ENCODE measurements at places on chromosomes 7 and 10. TPM values are rescaled to one million over a fixed set of nuclear protein-coding genes. Genes with fewer than 3 reads are reported as not detected.

GRCh38 chr10:5442065-5442989 is 30.0 kb downstream of the NET1 start:
- H3K4me1 ChIP-seq: no peaks in the 10 kb centered on the region
- no peak overlapping the region for H3K4me3 ChIP-seq
- H3K27me3 ChIP-seq: no peaks in the 10 kb centered on the region

DNA sequence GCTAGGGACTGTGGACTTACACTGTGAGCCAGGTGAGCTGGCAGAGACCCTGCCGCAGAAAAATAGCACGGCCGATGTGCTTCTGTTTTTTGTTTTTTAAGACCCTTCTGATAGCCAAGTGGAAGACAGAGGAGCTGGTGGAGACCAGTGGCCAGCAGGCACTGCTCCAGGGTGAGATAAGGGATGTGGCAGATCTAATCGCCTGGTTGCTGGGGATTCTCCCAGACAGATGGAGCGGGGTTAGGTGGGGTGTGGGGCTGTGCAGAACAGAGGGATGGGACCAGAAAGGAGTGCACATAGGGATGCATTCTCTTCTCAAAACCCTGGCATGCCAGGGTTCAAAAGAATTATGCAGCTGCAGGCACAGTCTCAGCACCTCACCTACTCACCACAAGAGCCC is 82.2 kb downstream of the VOPP1 start:
- H3K4me1 ChIP-seq: no peaks in the 10 kb centered on the region
- peaks cover 71% of the 10 kb centered on the region for H3K36me3 ChIP-seq
- H3K4me3 ChIP-seq: no peak overlapping the region
- no peak overlapping the region for H3K27ac ChIP-seq

- DNase-seq: peak; percentile 83
- H3K27me3 ChIP-seq: no peaks in the 10 kb centered on the region
- H3K27ac ChIP-seq: peak overlapping the region; percentile 17
Observed at GRCh38 chr7:74365322-74366022, 76.3 kb downstream of the CLIP2 start.

DNA sequence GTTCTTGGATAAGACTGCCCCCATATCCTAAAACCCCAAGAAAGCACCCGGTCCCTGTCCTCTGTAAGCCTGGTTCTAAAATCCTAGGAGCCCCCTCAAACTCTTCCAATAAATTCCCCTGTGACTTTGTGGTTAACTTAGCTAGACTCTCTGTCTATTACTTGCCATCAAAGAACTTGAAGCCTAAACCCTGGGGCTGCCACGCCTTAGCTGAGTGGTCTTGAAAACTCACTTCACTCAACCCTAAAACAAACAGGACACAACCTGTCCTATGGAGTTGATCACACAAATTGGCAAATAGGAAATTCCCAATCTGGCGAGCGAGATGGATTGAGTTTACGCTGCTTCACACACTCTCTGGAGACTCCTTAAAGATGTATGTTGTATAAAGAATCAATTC is 191.4 kb upstream of the SVIL start:
- no peaks in the 10 kb centered on the region for H3K27me3 ChIP-seq
- H3K27ac ChIP-seq: no peak overlapping the region
- no peak overlapping the region for H3K4me3 ChIP-seq
- no peak for DNase-seq
- no peaks in the 10 kb centered on the region for H3K36me3 ChIP-seq

DNA sequence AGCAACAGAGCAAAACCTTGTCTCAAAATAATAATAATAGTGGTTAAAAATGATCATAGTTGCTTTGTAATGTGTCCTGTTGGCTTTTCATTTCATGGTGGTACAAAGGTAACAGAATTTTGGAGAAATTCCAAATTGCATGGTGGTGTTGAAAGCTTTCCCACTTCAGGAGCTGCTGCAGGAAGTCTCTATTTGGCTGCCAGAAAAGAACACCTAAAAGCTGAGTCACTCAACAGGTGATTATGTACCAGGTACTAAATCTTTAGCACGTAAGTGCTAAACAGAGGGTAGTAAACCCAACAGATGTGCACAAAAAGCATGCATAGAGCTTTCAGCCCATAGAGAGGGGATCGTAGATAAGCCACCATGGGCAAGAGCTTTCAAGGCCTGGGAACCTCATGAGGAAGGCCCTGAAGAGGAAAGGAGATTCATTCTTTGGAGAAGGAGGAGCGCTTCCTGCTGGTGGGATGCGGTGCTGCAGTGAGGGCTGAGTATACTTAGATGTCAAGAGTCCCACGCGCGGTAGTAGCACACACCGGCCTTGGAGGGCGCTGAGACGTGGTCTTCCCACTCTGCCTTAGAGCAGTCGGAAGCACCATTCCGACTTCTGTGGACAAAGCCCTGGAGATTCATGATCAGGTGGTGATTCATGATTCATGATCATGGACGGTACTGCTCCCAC is 118.7 kb downstream of the RALA start:
- no peak overlapping the region for H3K27ac ChIP-seq
- H3K4me1 ChIP-seq: no peaks in the 10 kb centered on the region
- peak; percentile 61 for DNase-seq
- H3K4me3 ChIP-seq: no peak overlapping the region
- H3K36me3 ChIP-seq: no peaks in the 10 kb centered on the region

DNA sequence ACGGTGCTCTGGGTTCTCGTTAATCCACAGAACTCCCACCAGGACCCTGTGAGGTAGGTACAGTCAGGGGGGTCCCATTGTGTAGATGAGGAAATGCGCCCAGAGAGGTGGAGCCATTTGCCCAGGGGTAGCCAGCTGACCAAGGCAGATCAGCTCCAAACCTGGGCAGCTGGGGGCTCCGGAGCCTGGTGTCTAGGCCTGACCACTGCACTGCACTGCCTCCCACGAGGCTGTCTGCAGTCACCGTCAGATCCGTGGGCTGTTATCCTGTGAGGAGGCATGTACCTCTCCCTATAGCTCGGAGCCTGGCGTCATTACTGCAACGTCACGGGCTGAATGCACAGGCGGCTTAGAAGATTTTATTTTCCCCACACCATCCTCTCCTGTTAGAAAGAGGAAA is 411.8 kb upstream of the FOXK1 start:
- no peaks in the 10 kb centered on the region for H3K27me3 ChIP-seq
- DNase-seq: no peak
- H3K4me3 ChIP-seq: no peak overlapping the region
- no peaks in the 10 kb centered on the region for H3K4me1 ChIP-seq
- no peak overlapping the region for H3K27ac ChIP-seq

GRCh38 chr7:155795401-155795800 is 16.9 kb downstream of the SHH start:
- no peak overlapping the region for H3K4me3 ChIP-seq
- no peak for DNase-seq
- no peaks in the 10 kb centered on the region for H3K27me3 ChIP-seq
- no peak overlapping the region for H3K27ac ChIP-seq

DNA sequence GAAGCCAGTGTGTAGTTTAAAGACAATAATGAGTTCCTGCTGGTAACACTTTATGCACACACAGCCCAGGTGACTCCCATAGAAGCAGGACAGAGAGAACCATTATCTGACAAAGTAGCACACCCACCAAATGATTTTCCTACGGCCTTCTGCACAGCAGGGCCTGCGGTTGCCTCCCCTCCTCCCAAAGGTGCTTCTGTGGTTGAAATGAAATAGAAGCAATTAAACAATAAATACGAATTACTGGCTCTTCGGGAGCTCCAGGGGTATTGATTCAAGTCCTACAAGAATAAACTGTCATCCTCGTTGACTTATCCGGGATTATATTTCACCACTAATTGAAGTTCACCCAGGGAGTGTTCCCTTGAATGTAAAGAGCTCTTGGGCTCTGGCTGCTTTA is 172.1 kb downstream of the ACTR3B start:
- no peaks in the 10 kb centered on the region for H3K36me3 ChIP-seq
- DNase-seq: no peak
- H3K4me1 ChIP-seq: no peaks in the 10 kb centered on the region

- no peak overlapping the region for H3K4me3 ChIP-seq
- no peak overlapping the region for H3K27ac ChIP-seq
- H3K36me3 ChIP-seq: no peaks in the 10 kb centered on the region
- no peaks in the 10 kb centered on the region for H3K27me3 ChIP-seq
- no peaks in the 10 kb centered on the region for H3K4me1 ChIP-seq
- DNase-seq: no peak
Observed at GRCh38 chr7:134669388-134669787, 22.7 kb downstream of the BPGM start.

- no peak overlapping the region for H3K4me3 ChIP-seq
- H3K27me3 ChIP-seq: no peaks in the 10 kb centered on the region
- no peak for DNase-seq
- H3K4me1 ChIP-seq: no peaks in the 10 kb centered on the region
- H3K36me3 ChIP-seq: no peaks in the 10 kb centered on the region
Observed at GRCh38 chr7:4174884-4175283, 507.2 kb upstream of the FOXK1 start.

GRCh38 chr7:31687024-31687748 is at the start of gene PPP1R17:
PPP1R17 (plus strand) TSS chr7:31687215; CDS start chr7:31692442, 5,227 bp downstream.
- DNase-seq: no peak
- no peaks in the 10 kb centered on the region for H3K27me3 ChIP-seq
- no peaks in the 10 kb centered on the region for H3K36me3 ChIP-seq
- H3K27ac ChIP-seq: no peak within 1 kb of the TSS

DNA sequence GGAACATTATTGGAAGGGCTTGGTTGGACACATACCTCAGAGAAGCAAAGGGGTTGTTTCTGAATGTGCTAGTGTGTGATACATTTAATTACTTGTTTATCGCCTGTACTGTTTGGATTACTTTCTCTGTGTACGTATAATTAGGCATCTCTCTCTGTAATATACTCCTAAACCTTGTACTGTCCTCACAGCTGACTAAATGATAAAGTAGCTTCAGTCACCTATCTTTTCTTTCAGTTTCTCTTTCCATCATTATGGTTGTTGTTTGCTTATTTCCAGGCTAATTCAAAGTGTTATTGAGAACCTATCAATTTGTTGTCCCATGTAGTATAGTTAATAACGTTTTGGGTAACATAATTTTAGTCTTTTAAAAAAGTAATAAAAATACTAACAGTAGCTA is 34.0 kb downstream of the MXI1 start:
- no peak for DNase-seq
- H3K27me3 ChIP-seq: no peaks in the 10 kb centered on the region
- H3K4me1 ChIP-seq: no peaks in the 10 kb centered on the region
- H3K27ac ChIP-seq: no peak overlapping the region
- no peaks in the 10 kb centered on the region for H3K36me3 ChIP-seq
- H3K4me3 ChIP-seq: no peak overlapping the region

- H3K27ac ChIP-seq: no peak overlapping the region
- DNase-seq: no peak
- H3K36me3 ChIP-seq: no peaks in the 10 kb centered on the region
- no peak overlapping the region for H3K4me3 ChIP-seq
Observed at GRCh38 chr7:44386139-44386913, 60.9 kb upstream of the CAMK2B start.

GRCh38 chr10:59829024-59829423 is 75.8 kb upstream of the MRLN start:
- no peaks in the 10 kb centered on the region for H3K27me3 ChIP-seq
- no peak overlapping the region for H3K27ac ChIP-seq
- H3K36me3 ChIP-seq: no peaks in the 10 kb centered on the region
- H3K4me1 ChIP-seq: no peaks in the 10 kb centered on the region

DNA sequence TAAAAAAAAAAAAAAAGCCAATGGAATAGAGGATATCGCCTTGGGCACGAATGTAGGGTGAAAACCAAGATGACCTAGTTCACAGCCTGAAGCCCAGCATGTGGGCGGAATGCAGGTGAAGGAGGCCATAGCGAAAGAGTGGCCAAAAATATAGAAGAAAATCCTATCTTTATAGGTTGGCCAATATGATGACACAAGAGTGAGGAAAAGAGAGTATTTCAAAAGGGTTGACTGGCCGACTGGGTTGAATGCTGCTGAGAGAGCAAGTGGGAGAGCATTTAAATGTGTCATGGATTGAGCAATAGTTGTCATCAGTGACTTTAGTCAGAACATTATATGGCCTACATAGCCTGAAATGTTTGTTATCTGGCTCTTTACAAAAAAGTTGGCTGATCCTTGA is 17.2 kb upstream of the GLI3 start:
- no peak overlapping the region for H3K4me3 ChIP-seq
- no peaks in the 10 kb centered on the region for H3K4me1 ChIP-seq
- H3K27ac ChIP-seq: no peak overlapping the region

DNA sequence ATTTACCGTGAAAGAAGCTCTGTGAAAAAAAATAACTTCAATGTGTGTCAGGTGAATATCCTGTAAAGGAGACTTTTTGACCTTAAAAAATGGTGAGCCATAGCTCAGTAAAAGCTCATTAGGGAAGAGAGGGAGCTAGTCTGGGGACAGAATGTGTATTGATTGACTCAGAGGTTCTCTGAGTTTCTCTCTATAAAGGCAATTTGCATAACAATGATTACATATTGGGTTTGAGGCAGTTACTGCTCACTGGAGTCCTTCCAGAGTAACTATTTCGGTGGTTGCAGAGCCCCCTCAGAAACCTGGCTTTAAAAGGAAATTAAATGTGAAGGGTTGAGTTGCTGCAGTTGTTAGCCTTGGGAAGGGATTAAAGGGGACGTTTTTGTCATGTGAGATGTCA is 181.6 kb downstream of the GALNT17 start:
- H3K4me3 ChIP-seq: no peak overlapping the region
- no peaks in the 10 kb centered on the region for H3K4me1 ChIP-seq
- no peaks in the 10 kb centered on the region for H3K36me3 ChIP-seq
- DNase-seq: no peak
- no peak overlapping the region for H3K27ac ChIP-seq

DNA sequence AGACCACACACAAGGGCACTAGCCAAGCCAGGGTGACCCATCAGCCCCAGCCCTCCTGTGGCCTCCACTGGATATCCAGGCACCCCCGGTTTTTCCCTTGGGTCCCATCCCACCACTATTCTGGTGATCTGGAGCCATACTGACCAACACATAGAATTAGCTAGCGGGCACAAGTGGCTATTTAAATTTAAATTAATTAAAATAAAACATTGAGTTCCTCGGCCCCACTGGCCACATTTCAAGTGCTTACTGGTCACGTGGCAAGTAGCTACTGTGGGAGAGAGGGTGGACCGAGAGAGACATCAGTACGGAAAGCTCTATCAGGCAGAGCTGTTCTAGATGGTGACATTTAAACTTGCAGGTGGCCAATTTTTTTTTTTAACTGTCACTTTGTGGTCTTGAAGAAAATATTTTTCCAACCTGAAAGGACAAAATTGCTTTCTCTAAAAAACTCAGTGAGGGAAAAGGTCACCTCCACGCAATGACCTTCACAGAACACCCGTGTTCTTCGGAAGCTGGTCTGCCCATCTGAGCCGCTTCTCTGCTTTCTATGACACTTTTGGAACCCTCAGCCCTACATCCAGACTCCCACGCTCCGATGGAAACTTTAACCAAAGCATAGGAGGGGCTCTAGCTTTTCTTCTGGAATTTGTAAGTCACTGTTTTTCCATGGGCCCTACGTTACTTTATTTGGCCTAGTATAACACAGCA is 30.0 kb downstream of the HIPK2 start:
- H3K36me3 ChIP-seq: no peaks in the 10 kb centered on the region
- H3K4me1 ChIP-seq: no peaks in the 10 kb centered on the region

GRCh38 chr7:128347647-128348097 is 4.0 kb upstream of the RBM28 start:
- peaks cover 9% of the 10 kb centered on the region for H3K27me3 ChIP-seq
- no peak overlapping the region for H3K4me3 ChIP-seq
- no peaks in the 10 kb centered on the region for H3K36me3 ChIP-seq
- H3K4me1 ChIP-seq: peaks cover 18% of the 10 kb centered on the region

Gene LRRD1
- total RNA-seq: 0.57 TPM

Gene WEE2
- total RNA-seq: not detected

Gene CALCR
- total RNA-seq: not detected

Gene LIPF
- not detected for total RNA-seq

Gene HPSE2
- total RNA-seq: 11.0 TPM

Gene CRTAC1
- not detected for total RNA-seq

Gene ATOH7
- total RNA-seq: 0.54 TPM

All from Peyer's patch (tissue), 4 donors.